HCT116 (cell line): ENCODE measurements at places on chromosomes 1 and 21.

- H3K4me3 ChIP-seq, result no peak overlapping the region
- H3K36me3 ChIP-seq, result no peaks in the 10 kb centered on the region
- H3K4me1 ChIP-seq, result peaks cover 8% of the 10 kb centered on the region; the same call in 1 of the 2 replicates
- no peak for DNase-seq
- no peak overlapping the region for H3K27ac ChIP-seq
These were observed 105.8 kb downstream of the TNFSF18 start for GRCh38 chr1:172944931-172945330.

- H3K27me3 ChIP-seq, result peaks cover 42% of the 10 kb centered on the region
- no peak overlapping the region for H3K4me3 ChIP-seq
- H3K36me3 ChIP-seq, result no peaks in the 10 kb centered on the region
- no peaks in the 10 kb centered on the region for H3K4me1 ChIP-seq
- peak; percentile 51 for DNase-seq
These were observed 40.9 kb upstream of the CAMK1G start for GRCh38 chr1:209542585-209542984.

- no peaks in the 10 kb centered on the region for H3K4me1 ChIP-seq
- no peak overlapping the region for H3K27ac ChIP-seq
- H3K36me3 ChIP-seq, result no peaks in the 10 kb centered on the region
- DNase-seq, result no peak
- H3K4me3 ChIP-seq, result no peak overlapping the region
These were observed 49.5 kb downstream of the ATP6V1G3 start for GRCh38 chr1:198491028-198491427.

DNA sequence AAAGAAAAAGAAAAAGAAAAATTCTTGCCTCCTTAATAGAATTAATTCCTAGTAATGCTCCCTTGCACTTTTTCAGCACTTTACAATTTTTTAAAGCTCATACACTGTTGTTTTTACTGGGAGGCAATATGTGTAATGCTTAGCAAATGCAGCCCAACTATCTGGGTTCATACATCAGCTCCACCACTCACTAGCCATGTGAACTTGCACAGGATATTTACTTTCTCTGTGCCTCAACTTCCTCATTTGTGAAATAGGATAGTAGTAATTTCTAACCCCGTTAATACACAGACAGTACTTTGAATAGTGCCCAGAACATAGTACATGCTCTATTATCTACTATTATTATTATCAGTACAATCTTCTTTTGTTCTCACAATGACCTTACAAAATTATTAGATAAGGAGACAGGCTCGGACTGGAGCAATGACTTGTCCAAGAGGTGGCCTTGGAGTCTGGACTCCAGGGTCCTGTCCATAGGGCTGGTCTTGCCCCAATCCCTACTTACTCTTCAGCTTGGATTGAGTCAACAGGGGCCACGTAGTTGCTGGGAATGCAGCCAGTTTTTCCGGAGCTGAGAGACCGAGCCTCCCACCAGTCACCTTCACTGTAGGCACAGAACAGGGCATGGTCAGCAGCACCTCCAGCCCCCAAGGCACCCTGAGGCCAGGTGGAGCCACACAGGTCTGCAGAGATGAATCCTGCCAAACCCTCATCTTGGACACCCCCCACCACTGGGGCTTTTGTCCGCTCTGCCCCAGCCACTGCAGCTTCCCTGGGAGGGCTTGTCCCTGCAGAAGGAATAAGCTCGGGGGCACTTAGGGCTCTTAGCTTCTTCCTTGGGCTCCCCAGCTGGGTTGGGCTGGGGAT, 13.7 kb downstream of the FGR start:
- no peak for DNase-seq
- no peaks in the 10 kb centered on the region for H3K36me3 ChIP-seq
- no peak overlapping the region for H3K4me3 ChIP-seq
- H3K4me1 ChIP-seq, result peaks cover 8% of the 10 kb centered on the region
- no peaks in the 10 kb centered on the region for H3K27me3 ChIP-seq

GRCh38 chr1:53644909-53645689, 93.9 kb downstream of the GLIS1 start:
- no peak for DNase-seq
- H3K36me3 ChIP-seq, result no peaks in the 10 kb centered on the region
- peaks cover 4% of the 10 kb centered on the region; the same call in 1 of the 2 replicates for H3K4me1 ChIP-seq
- peaks cover 30% of the 10 kb centered on the region for H3K27me3 ChIP-seq
- no peak overlapping the region for H3K4me3 ChIP-seq

GRCh38 chr1:164726235-164726634, 167.3 kb downstream of the PBX1 start:
- H3K27ac ChIP-seq, result no peak overlapping the region
- H3K36me3 ChIP-seq, result no peaks in the 10 kb centered on the region
- H3K4me1 ChIP-seq, result peaks cover 6% of the 10 kb centered on the region; the same call in 1 of the 2 replicates
- H3K27me3 ChIP-seq, result no peaks in the 10 kb centered on the region
- H3K4me3 ChIP-seq, result no peak overlapping the region

- H3K4me3 ChIP-seq, result no peak overlapping the region
- H3K27me3 ChIP-seq, result no peaks in the 10 kb centered on the region
- H3K36me3 ChIP-seq, result no peaks in the 10 kb centered on the region
- no peak overlapping the region for H3K27ac ChIP-seq
- DNase-seq, result no peak
These were observed 3.0 kb downstream of the FBLIM1 start for GRCh38 chr1:15761366-15762128.

- H3K4me3 ChIP-seq, result no peak overlapping the region
- no peak overlapping the region for H3K27ac ChIP-seq
- H3K4me1 ChIP-seq, result peaks cover 18% of the 10 kb centered on the region; the same call in 1 of the 2 replicates
- DNase-seq, result no peak
- no peaks in the 10 kb centered on the region for H3K27me3 ChIP-seq
- no peaks in the 10 kb centered on the region; the same call in 1 of the 2 replicates for H3K36me3 ChIP-seq
These were observed 6.1 kb upstream of the CELSR2 start for GRCh38 chr1:109243221-109243620.

DNA sequence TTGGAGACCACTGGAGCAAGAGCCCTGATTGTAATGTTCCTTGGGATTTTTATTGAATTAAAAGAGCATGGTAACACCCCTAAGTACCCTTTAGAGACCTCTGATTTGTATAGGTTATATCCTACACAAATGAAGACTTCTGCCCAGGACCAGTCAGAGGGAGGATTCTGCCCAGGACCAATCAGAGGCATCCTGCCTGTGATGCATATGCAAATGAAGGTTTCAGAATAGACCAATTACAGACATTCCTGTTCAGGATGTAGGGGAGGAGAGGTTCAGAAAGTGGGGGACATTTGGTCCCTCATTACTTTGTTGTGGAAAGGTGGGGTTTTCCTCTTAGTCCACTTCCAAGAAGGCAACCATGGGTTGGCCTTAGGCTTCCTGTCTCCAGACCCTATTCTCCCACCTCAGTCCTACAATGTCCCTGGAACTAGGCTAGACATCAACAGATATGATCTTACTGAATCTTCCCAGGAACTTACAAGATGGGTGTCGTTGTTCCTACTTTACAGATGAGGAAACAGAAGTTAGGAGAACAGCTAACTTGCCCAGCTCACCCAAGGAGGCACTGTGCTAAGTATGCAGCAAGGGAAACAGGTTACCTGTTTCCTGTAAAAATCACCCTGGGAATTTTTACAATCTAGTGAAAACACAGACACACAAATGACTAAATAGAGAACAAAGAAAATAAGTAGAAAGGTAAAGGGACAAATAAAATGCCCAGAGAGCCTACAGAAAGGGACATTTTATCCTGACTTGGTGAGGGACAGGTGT, 36.8 kb upstream of the SFPQ start:
- no peaks in the 10 kb centered on the region for H3K27me3 ChIP-seq
- no peak overlapping the region for H3K27ac ChIP-seq
- no peak overlapping the region for H3K4me3 ChIP-seq
- no peaks in the 10 kb centered on the region for H3K4me1 ChIP-seq
- H3K36me3 ChIP-seq, result no peaks in the 10 kb centered on the region

DNA sequence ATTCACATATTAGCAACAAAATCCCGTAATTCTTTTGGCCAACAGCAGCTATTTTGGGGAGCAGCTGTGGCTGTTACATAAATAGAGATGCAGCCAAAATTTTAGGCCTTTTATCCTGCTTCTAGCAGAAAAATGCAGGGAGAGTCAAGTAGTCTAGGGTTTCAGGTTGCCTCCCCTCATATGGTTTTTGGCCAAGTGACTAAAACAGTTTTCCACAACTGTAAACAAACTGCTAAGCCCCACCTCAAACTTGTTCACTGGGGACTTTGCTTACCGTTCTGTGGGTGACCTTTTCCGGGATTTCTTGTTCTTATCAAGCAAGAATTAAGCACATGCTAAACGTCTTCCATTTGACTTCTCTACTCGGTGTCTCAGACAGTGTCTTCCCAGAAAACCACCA, 133.4 kb downstream of the EDEM3 start:
- H3K4me3 ChIP-seq, result no peak overlapping the region
- DNase-seq, result no peak
- no peaks in the 10 kb centered on the region for H3K27me3 ChIP-seq

- H3K27me3 ChIP-seq, result no peaks in the 10 kb centered on the region
- no peaks in the 10 kb centered on the region for H3K36me3 ChIP-seq
- no peak for DNase-seq
- no peak overlapping the region for H3K4me3 ChIP-seq
These were observed 178.0 kb upstream of the IVNS1ABP start for GRCh38 chr1:185495007-185495406.

GRCh38 chr1:29753771-29754572, 517.6 kb downstream of the PTPRU start:
- H3K4me3 ChIP-seq, result no peak overlapping the region
- no peaks in the 10 kb centered on the region for H3K4me1 ChIP-seq
- H3K27ac ChIP-seq, result no peak overlapping the region
- H3K36me3 ChIP-seq, result no peaks in the 10 kb centered on the region

DNA sequence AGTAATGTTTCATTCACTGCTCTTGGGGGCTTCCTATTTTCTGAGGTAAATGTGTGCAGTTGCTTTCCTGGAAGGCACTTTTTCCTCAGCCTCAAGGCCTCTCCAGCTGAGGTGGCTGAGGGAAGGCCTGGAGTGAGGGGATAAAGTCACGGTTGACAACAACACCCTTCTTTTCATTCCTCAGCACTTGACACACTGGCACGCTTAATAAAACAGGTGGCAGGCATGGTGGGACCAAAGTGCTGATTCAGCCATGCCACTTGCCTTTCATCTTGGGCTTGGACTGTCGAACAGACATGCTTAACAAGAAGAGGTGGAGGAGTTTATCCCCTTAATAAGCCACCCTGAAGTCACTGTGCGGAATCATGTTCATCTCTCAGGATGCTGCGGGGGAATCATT, 23.6 kb upstream of the GRHL3 start:
- H3K27me3 ChIP-seq, result peaks cover 9% of the 10 kb centered on the region; the same call in 1 of the 2 replicates
- H3K4me3 ChIP-seq, result no peak overlapping the region

- H3K36me3 ChIP-seq, result no peaks in the 10 kb centered on the region
- no peak overlapping the region for H3K27ac ChIP-seq
- no peaks in the 10 kb centered on the region for H3K27me3 ChIP-seq
- H3K4me3 ChIP-seq, result no peak overlapping the region
- DNase-seq, result no peak
These were observed 65.3 kb downstream of the SELENOF start for GRCh38 chr1:86848654-86849053.

GRCh38 chr1:23423415-23424292, 894 bp downstream of the TCEA3 start:
- DNase-seq, result no peak
- H3K27me3 ChIP-seq, result no peaks in the 10 kb centered on the region
- H3K4me3 ChIP-seq, result peak overlapping the region; percentile 47; the same call in 1 of the 2 replicates
- H3K27ac ChIP-seq, result no peak overlapping the region

DNA sequence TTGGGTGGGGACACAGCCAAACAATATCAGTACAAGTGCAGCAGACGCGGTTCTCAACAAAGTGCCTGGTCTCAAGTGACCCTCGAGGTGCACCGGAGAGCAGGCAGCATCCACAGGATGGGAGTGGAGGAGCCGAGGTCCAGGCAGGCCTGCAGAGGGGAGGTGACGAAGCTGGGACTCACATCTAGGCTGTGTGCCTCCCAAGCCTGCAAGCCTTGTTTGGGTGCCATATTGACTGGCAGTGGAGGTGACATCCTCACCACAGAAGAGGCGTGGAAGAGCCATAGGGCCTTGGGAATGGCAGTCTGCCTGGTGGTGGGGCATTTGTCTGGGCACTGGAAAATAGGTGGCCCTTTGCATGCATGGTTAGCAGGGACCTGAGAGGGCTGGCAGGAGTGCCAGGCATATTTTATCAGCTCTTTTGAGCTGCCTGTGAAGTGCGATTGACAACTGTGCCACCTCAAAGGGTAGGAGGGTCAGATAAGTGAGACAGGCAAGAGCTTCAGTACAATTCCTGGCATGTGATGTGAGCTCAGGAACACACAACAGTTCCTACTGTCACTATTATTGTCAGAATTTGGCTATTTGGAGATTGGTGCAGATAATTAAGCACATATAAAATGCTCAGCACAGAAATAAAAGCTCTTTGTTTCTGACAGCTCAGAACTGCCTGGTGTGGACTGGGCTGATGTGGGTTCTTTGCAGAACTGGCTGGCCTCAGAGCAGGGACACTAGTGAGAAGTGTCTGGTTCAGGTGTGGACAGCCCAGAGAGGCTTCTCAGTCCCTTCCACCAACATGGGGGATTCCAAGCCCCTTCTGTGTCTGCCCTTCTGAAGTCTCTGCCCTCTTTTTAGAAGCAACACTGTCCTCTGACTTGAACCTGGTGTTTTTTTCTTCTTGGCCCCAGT, 347.6 kb upstream of the AJAP1 start:
- DNase-seq, result no peak
- H3K27me3 ChIP-seq, result no peaks in the 10 kb centered on the region
- H3K4me1 ChIP-seq, result no peaks in the 10 kb centered on the region
- no peak overlapping the region for H3K4me3 ChIP-seq
- no peaks in the 10 kb centered on the region for H3K36me3 ChIP-seq

DNA sequence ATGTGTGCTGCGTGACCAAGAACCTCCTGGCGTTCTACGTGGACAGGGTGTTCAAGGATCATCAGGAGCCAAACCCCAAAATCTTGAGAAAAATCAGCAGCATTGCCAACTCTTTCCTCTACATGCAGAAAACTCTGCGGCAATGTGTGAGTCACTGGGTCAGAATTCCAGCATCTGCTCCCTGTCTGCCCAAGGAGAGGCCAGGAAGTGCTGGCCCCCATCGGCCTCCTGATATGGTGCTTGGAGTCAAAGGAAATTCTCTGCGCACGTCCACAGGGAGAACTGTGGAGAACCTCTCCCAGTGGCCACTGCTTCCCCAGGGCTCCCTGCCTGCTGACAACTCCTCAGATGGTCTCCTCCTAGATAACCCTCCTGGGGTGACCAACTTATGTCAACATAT, 25.6 kb upstream of the IL20 start:
- H3K27ac ChIP-seq, result no peak overlapping the region
- no peak overlapping the region for H3K4me3 ChIP-seq
- H3K4me1 ChIP-seq, result no peaks in the 10 kb centered on the region
- no peak for DNase-seq

DNA sequence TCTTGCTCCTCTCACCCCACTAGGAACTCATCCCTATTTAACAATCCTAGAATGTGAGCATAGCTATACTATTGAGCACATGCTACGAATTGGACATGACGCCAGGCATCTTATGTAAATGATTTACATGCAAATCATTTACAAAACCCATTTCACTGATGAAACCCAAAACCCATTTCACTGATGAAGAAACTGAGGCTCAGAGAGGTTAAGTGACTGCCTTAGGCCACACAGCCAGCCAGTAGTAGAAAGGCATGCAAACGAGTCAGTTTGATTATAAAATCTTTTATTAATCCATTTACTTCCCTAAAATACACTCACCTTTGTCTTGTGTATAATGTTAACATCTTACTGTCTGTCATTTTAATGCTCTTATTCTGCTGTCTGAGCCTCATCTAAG, 87.9 kb downstream of the PLXNA2 start:
- no peak overlapping the region for H3K4me3 ChIP-seq
- peaks cover 26% of the 10 kb centered on the region for H3K27me3 ChIP-seq
- DNase-seq, result no peak
- no peaks in the 10 kb centered on the region for H3K36me3 ChIP-seq
- H3K4me1 ChIP-seq, result peaks cover 7% of the 10 kb centered on the region; the same call in 1 of the 2 replicates
- no peak overlapping the region for H3K27ac ChIP-seq
